ENCODE measurements at places on chromosomes 2 and 18.

DNA sequence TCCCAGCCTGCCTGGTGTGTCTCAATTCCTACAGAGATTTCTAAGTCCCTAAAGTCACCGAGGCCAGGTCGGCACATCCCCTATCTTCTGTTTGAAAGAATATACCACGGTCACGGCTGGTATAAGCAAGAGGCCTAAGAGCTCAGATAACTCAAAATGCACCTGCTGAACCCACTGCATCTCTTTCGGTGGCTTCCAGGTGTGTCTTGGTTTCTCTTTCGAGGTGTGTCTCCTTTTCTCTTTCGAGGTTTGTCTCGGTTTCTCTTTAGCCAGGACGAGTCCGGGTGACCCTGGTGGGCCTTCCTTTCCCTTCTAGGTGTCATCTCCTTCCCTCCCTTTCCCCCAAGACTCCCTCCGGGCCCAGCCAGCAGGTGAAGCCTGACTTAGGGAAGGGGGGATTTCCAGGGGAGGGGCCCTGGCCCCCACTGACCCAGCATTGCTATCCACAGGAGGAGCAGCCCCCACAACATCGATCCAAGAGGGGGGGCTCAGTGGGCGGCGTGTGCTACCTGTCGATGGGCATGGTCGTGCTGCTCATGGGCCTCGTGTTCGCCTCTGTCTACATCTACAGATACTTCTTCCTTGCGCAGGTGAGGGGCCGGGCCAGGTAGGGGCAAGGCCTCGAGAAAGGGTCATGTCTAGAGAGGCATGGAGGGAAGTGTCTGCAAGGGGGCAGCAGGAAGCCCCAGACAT is 8.4 kb downstream of the ITM2C start:
- H3K4me1 ChIP-seq: peaks cover 43% of the 10 kb centered on the region
- H3K36me3 ChIP-seq: 0 out of 2 replicates have a peak, but pooled peaks cover 1% of the 10 kb centered on the region
- DNase-seq: no peak
- no peak overlapping the region for H3K27ac ChIP-seq
- no peaks in the 10 kb centered on the region for H3K27me3 ChIP-seq

GRCh38 chr2:16248571-16249105 is 308.3 kb downstream of the MYCN start:
- H3K27me3 ChIP-seq: no peaks in the 10 kb centered on the region
- peaks cover 33% of the 10 kb centered on the region for H3K4me1 ChIP-seq
- no peak for DNase-seq
- no peak overlapping the region for H3K27ac ChIP-seq

GRCh38 chr2:138059487-138060300 is 95.4 kb downstream of the HNMT start:
- no peak overlapping the region for H3K27ac ChIP-seq
- no peak overlapping the region for H3K4me3 ChIP-seq
- DNase-seq: no peak
- no peaks in the 10 kb centered on the region for H3K27me3 ChIP-seq

- H3K27me3 ChIP-seq: no peaks in the 10 kb centered on the region
- no peak for DNase-seq
- no peak overlapping the region for H3K27ac ChIP-seq
Measured at GRCh38 chr18:77517901-77518300, 268.3 kb downstream of the GALR1 start.

GRCh38 chr2:174334781-174335251 is at the start of gene SP9:
Gene SP9, plus strand, starts transcription at chr2:174334954. Its CDS starts 139 bp downstream, at chr2:174335093.
- no peaks in the 10 kb centered on the region for H3K4me1 ChIP-seq
- H3K4me3 ChIP-seq: peak within 1 kb of the TSS; percentile 98
- no peaks in the 10 kb centered on the region for H3K36me3 ChIP-seq
- DNase-seq: peak; percentile 83
- peaks cover 2% of the 10 kb centered on the region for H3K27me3 ChIP-seq

GRCh38 chr2:42752816-42753813 is 10.8 kb downstream of the OXER1 start:
- no peak overlapping the region for H3K4me3 ChIP-seq
- H3K27ac ChIP-seq: no peak overlapping the region
- DNase-seq: no peak
- H3K27me3 ChIP-seq: no peaks in the 10 kb centered on the region
- H3K36me3 ChIP-seq: no peaks in the 10 kb centered on the region

All from Caco-2 (cell line).